Heart left ventricle (tissue), 16 donors: ENCODE measurements at places on chromosomes 12 and 14.

DNA sequence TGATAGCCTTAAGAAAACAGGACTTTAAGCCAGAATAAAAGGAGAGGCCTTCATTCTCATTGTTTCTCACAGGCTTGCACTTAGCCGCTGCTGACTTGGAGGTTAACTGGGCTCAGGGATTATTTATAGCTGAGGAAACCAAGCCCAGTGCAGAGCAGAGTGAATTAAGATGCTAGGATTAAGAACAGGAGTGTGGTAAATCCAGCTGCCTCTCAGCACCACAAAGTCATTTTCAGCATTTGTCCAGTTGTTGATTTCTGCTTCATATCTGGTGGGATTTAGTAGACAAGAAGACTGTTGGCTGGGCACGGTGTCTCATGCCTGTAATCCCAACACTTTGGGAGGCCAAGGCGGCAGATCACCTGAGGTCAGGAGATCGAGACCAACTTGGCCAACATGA lies 14.3 kb upstream of the KRT73 start:
- no peak for DNase-seq

DNA sequence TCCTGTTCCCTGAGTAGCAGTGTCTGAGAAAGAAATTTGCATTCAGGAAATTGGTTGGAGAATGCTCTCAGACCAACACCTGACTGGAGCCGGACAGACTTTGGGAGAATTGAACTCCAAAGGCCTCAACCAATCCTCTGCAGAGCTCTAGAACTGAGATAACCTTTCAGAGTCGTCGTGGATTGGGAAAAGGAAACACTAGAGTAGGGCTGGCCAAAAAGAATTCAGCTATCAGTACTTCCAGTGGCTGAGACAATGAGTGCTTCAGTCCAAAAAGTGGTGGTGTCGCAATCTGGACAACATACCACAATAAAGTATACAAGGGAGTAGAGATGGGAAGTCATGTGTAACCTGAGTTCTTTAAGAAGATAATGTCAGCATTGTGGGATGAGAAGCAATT lies 377.1 kb downstream of the SLC16A7 start:
- no peak for DNase-seq

- no peak for DNase-seq
These were observed 47.5 kb downstream of the PAH start for GRCh38 chr12:102869571-102869970.

GRCh38 chr12:119931402-119931801 lies 54.3 kb upstream of the CIT start:
- no peak for DNase-seq

DNA sequence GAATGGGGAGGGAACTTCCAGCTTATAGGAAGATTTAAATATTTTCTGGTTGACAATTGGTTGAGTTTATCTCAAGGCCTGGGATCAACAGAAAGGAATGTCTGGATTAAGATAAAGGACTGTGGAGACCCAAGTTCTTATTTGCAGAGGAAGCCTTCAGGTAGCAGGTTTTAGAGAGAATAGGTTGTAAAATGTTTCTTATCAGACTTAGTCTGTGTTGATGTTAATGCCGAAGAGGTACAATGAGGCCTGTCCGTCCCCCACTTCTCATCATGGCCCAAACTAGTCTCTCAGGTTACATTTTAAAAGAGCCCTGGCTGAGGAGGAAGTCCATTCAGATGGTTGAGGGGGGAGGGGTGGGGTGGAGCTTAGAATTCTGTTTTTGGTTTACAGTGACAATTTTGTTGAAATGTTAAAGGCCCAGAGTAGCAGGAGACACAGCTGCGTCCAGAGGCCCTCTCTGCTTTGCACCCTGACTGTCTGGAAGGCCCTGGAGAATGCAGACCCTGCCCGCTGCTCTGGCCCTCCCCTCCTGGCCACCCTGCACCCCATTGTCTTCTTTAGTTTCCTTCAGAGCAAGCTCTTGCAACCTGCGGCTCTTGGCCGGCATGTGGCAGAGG lies 672.5 kb upstream of the TMEM132C start:
- DNase-seq = no peak
